NCI-H2107 (cell line): ENCODE measurements at places on chromosomes 11 and 22.

GRCh38 chr11:78791254-78791653 is 216.6 kb upstream of the NARS2 start:
- no peak for DNase-seq

- no peak for DNase-seq
Observed at GRCh38 chr22:47605886-47606285, 843.4 kb downstream of the TBC1D22A start.

DNA sequence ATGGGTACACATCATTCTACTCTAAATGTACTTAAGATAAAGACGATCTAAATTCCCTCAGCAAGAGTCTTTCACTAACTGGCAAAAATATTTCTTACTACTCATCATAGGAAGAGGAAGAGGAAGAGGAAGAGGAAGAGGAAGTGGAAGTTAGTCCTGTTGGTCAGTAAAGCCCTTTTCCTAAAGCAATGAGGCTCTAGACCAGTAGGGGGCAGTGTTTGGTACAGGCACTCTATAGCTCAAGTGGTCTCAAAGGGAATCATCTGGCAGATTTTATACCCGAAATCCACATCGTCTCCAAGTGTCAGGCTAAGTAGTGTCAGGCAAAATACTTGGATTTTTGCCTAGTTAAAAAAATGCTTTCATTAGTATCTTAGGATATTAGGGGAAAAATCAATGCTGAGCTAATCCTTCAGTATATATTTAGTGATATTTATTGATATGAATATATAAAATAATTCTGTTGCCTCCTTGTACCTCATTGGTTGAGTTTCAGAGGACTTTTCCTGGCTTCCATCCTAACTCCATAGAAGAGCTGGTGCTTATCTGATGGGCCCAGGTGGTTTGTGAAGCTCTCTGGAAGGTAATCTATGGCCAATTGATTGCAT is 7.7 kb downstream of the BLID start:
- no peak for DNase-seq

- DNase-seq = no peak
Observed at GRCh38 chr11:100709233-100709957, 22.3 kb downstream of the ARHGAP42 start.

- no peak for DNase-seq
Observed at GRCh38 chr11:21988477-21988876, 204.4 kb upstream of the ANO5 start.

DNA sequence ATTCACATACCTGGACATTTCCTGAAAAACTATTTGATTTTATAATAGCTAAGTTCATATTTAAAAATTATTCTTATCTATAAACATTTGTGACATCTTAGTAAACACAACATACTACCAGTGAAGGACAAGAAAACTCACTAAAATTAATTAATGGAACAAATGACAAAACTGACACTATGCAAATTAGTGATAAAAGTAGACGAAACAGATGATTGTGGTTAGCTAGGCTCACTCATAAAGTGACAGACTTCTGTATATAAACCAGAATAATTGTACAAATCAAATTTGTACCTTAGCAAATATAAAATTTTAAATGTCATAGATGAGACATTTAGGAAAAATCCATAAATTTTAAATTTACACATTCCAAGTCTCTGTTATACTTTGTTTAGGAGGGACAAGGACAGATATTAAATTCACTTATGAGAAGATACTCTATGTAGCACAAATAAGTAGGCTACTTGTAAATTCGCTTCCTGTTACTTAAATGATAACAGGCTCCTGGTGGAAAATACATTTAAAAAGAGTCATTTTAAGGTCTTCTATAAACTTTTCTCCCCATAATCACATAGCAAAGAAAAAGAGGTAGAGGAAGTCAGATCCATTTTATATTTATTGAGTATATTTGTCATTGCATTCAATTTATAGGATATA is 81.2 kb downstream of the KIF18A start:
- DNase-seq = no peak

DNA sequence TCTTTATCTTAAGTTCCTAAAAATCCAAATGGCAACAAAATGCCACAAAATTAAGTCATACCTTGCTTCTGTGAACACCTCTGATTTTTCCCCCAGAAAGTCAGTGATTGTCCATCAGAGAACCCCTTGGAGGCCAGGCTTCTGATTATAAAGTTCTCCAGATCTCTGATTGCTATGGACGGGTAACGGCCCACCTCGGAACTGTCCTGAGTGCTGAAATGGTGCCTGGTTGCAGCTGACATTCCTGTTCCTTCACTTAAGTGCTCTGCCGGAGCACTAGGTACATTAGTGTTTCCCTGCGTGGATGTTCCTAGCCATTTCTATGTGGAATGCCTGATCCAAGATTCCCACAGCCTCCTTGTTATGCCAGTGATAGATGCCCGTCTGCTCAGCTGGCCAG is 85.0 kb downstream of the CHST1 start:
- no peak for DNase-seq

DNA sequence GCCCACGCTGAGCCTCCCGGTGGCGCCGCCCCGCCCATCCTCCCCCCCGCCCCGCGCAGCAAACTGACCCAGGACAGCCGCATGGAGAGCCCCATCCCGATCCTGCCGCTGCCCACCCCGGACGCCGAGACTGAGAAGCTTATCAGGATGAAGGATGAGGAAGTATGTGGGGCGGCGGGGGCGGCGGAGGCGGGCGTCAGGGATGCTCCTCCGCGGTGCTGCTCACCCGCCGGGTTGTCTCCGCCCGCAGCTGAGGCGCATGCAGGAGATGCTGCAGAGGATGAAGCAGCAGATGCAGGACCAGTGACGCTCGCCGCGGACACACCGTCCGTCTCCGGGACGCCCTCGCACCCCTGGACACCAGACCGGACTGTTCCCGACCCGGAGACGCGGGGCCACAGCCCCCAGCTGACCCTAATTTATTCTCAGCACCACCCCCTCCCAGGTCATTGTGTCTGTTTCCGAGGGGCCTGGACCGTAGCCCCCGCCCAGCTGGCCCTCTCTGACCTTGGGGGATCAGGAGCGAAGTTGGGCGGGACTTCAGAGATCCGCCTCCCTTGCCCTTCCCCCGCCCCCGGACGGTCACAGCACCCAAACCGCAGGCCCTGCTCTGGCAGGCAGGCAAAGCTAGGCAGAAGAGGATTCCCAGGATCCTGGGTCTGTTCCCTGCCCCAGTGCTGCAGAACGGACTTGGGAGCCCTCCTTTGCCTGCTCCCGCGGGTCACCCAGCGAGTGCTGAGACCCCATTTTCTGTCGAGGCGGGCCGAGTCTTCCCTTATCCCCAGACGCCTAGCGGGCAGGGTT is 959 bp upstream of the GP1BB start:
- DNase-seq = no peak

DNA sequence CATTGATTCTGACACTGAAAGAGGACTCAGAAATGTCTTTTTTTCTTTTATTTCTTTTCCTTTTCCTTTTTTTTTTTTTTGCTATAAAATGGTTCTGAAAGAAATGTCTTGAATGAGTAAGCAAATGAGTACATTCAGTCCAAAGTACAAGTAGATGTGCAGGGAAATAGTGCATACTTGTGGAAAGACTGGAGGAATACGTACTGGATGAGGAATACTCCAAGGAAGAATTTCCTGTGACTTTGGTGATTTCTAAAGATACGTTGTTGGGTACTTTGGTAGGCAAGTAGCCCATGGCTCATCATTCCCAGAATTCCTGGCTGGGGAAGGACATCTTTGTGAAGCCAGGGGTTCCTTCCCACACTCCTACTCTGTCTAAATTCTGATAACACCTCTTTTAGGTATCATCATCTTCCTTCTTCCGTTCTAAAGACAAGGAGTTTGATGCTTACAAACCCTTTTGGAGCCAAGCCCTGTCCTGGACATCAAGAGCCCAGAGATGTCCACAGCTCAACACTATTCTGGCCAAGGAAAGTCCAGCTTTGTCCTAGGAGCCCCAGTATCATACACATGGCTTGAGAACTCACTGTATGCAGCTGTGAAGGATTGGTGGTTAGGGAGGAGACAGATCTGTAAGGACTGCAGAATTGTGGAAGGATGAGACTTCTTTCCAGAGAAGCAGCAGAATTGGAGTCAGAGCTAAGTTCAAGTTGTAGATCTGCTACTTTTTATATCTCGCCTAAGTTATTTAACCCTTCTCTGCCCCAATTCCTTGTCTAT is 4.8 kb upstream of the NUP98 start:
- no peak for DNase-seq

GRCh38 chr11:131618201-131618600 is 247.8 kb downstream of the NTM start:
- DNase-seq = no peak

GRCh38 chr22:27799827-27800249 is 1.7 kb downstream of the MN1 start:
- DNase-seq = no peak

GRCh38 chr11:115710980-115711379 is 206.8 kb upstream of the CADM1 start:
- no peak for DNase-seq

- no peak for DNase-seq
Observed at GRCh38 chr11:12258451-12258850, 118.9 kb upstream of the PARVA start.

GRCh38 chr11:77155082-77155475 is 27.0 kb downstream of the MYO7A start:
- DNase-seq = no peak

DNA sequence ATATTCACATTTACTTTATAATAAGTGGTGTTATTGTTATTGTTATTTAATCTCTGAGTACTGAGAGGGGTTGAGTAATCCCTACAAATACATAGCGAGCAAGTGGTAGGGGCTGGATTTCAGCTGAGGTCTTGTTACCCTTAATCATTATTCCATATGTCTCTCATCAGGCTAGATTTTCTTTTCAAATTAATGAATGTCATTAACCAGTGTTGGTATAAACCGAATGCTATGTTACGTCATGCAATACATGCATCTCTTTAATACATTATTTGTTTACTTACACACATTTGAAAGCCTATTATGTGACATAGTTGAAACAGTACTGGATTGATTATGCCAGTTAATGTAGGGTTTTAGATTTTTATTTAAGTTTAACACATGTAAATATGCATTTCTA is 18.9 kb downstream of the PDGFD start:
- no peak for DNase-seq

DNA sequence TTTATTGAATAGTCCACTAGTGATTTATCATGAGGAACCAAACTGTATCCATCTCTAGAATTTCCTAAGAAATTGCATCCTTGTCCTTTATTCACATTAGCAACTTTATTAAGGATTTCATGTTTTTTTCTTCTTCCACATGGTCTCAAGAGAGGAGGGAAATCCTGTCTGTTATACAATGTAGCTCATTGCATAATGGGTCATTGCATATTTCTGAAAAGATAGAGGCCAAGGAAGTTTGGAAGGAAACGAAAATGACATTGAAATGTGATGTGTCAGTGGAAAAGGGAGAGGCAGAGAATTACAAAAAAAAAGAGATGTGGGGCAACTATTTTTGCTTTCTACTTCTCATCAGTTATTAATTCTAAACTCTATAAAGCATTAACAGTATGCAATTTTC is 353.1 kb downstream of the METTL15 start:
- no peak for DNase-seq

DNA sequence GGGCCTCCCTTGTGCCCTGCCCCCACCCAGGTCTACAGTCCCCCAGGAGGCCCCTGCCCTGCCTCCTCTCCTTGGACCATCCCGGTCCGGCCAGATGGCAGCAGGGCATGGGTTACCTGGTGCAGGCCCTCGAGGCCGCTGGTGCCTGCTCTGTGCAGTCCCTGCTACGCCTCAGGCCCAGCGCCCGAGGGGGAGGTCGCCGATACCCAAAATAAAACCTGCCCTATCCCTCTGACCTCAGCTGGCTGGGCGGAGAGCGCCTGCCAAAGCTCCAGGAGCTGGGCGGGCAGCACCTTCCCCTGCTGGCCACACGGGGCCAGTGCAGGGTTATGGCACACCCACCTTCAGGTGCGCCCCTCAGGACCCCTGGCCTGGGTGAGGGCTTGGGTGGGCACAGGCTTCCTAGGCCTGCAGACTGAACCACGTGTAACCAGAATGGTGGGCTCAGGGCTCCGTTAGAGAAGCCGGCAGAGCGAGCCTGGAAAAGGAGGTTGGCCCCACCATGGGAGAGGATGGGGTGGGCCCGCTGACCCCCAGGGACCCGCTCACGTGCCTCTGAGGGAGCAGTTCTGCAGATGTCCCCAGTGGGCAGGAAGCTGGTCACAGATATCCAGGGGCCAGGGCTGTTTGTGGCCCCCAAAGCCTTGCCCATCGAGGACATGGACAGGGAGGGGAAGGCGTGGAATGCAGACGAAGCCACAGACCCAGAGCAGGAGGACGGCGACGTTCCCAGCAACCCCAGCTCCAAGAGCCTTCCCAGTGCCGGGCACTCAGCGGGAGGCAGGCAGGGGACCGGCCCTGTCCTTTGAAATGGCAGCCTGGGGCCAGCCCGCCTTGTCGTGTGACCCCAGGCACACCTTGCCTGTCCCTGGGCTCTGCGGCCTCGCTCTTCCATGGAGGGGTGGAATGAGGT is 1.7 kb upstream of the TNNT3 start:
- DNase-seq = no peak

GRCh38 chr11:99795999-99796398 is 775.2 kb downstream of the CNTN5 start:
- DNase-seq = no peak

- no peak for DNase-seq
Observed at GRCh38 chr11:121606354-121606753, 153.6 kb upstream of the SORL1-AS1 start.

GRCh38 chr22:17492247-17492646 is 71.1 kb upstream of the SLC25A18 start:
- no peak for DNase-seq

- DNase-seq = no peak
Observed at GRCh38 chr11:33766085-33766484, 8.2 kb downstream of the FBXO3 start.

DNA sequence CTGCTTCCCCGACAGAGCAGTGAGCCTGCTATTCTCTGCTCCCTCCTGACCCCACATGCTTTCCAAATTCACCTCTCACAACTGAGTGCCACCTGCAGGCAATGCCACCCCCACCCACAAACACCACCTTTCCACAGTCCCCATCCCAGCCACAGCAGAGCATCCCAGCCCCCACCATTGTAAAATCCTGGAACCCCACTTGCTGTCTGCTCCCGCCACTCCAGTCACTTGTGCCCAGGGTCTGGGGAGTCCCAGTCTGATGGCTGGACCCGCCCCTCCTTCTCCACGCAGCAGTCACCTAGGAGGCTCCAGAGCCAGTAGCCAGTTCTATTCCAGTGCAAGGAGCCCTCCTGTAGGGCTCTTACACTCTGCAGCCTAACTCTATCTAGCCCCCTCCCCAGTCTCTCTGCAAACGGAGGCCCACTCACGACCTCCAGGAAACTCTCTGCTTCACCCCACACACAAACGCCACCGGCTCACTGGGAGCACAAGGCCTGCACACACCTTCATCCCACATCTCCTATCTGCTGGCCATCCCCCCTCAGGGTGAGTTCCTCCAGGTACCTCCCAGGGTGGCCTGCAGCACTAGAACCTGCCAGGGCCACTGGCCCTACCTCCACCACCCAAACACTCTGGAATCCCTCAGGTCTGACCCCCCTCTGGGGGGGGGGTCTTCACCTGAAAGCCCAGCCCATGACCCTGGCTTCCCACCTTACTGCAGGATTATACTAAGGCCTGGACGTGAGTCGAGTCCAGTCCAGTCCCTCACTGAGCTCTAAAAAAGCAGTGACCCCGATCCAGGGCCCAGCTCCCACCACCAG is 1.4 kb downstream of the GNB1L start:
- DNase-seq = no peak

GRCh38 chr22:20996598-20997535 is 5.1 kb downstream of the THAP7 start:
- no peak for DNase-seq

- DNase-seq = no peak
Observed at GRCh38 chr11:127733552-127733951, 733.0 kb upstream of the KIRREL3 start.

GRCh38 chr11:63609536-63609935 is 4.7 kb downstream of the PLAAT3 start:
- DNase-seq = no peak
